ENCODE measurements at places on chromosomes 4 and X. TPM values are rescaled to one million over a fixed set of nuclear protein-coding genes. Genes with fewer than 3 reads are reported as not detected.

Gene CSAG1
- total RNA-seq, result not detected

Gene CT45A2
- total RNA-seq, result not detected

DNA sequence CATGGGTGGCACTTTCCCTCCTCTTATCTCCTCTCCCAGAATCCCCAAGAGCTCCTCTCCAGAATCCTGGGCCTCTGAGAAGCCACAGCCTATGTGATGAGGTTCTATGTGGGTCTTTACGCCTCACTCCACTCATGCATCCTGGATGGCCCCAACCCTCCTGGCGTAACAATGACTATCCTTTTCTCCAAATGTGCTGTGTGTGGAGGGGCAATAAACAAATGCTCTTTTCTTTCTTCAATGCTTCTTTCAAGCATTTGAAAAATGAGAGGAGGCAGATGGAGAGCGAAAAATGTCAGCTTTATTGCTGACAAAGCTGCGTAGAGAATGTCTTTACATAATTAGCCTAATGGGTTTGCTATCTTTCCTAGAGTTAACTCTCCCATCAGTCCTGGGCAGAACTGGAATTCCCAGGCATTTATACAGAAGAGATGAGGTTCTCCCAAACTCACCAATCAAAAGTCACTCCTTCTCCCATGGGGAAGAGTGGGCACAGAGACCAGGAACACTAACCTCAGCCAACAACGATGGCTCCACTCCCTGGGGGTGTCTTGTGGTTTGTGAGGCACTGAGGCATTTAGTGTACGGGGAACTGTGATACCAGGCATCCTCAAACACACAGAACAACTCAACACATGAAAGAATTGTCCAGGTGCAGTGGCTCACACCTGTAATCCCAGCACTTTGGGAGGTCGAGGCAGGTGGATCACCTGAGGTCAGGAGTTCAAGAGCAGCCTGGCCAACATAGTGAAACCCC lies 118.9 kb upstream of the SLC34A2 start:
- DNase-seq, result no peak

Gene SYP
- 12.0 TPM for total RNA-seq

DNA sequence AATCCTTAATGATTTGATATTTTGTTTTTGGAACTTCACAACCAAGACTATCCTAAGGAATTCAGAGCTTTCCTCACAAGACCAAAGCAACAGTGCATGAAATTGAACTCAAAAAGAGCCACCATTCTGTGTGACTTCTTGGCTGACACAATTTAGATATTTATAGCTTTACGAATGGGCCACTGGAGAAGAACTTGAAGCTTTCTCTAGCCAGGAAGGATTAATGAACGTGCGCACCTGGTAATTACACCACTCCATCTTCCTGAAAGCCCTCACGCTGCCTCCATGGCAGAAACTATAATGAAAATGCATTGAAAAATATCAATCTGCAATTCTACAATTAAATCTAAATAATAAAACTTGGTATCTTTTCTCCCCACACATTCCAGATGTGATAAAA lies 1057.8 kb downstream of the DMD start:
- DNase-seq, result no peak

DNA sequence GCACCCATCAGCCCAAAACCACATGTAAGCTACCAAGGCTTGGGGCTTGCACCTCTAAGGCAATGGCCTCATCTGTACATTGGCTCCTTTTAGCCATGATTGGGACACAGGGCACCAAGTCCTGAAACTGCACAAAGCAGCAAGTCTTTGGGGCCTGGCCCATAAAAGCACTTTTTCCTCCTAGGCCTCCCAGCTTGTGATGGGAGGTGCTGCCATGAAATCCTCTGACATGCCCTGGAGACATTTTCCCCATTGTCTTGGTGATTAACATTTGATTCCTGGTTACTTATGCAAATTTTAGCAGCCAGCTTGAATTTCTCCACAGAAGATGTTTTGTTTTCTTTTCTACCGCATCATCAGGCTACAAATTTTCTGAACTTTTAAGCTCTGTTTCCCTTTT lies 58.5 kb upstream of the PABPC4L start:
- DNase-seq, result no peak

Gene SYN1
- 0.42 TPM for total RNA-seq

Gene TLR10
- total RNA-seq, result not detected

DNA sequence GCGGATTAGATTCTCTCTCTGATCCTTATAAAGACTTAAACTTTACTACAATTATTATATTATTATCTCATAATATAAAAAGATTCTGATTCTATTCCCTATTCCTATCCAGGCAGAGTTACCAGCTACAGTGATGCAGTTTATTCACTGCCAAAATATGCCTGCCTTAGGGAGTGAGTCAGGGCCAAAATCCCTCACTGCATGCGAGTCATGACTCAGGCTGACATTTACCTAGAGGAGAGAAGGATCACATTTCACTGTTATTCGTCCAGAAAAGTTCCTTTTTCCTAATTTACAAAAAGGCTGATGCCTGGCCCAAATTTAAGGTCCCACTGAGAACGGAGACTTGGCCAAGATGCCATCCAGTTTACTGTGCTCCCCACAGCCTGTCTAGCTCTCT lies 168.5 kb upstream of the LDB2 start:
- peak; percentile 45 for DNase-seq

DNA sequence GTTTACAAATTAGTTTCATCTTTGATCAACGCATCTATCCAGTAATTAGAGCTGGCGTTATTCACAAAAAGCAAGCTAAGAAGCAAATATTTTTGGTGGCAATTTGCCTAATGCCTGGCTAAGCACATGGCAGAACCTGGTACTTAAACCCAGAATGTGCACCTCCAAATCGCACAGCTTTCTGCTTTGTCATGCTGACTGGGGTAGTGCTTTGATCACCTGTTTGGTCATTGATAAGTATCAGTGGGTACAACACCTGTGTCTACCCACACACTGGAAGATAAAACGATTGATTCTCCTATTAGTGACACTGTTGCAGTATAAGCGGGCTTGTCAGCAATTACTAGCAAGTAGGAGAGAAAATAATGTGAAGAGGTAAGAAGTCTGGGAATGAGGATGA lies 1.9 kb downstream of the NUDT6 start:
- DNase-seq, result no peak

DNA sequence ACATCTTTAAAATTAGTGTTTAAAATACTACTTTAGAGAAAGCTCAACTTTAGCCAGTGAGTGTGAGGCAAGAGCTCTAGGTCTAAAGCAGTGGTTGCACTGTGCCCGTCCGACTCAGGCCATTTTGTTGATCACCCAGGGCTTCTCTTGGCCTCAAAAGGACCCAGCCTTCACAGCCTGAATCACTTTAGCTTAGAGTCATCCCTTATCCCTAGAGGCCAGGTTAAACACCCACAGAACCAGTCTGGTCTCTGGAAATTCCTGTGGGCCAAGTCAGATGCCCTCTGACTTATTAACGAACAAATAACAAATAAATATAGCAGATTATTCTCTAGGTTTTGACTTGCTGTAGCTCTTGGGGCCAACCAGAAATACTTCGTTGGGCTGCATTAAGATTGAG lies 102.3 kb downstream of the WWC2 start:
- DNase-seq, result no peak

- no peak for DNase-seq
Observed at GRCh38 chr4:80852061-80852460, 178.4 kb upstream of the BMP3 start.

- DNase-seq, result peak; percentile 94
Observed at GRCh38 chr4:156971676-156972378, at the start of gene PDGFC. PDGFC (minus strand) TSS chr4:156971799; CDS start chr4:156970903, 896 bp downstream.
